ENCODE measurements at places on chromosomes 1 and 21.

DNA sequence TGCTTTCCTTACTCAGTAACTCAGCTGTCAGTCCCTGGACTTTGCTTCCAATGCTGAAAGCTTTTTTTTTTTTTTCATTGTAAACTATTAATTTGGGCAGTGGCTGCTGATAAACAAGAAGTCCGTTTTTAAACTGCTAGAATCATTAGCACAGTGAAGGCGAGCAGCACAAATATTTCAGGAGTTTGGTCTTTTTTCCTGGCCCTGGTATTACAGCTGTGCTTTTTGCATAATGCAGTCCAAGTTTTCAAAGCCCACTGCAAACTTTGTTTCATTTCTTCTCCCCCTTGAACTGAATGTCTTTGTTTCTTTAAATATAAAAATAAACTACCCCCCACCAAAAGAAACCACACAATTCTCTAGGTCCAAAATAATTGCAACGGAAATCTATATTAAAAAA lies 6.6 kb downstream of the GLIS1 start:
- no peak for DNase-seq

- no peak for DNase-seq
Observed at GRCh38 chr1:62621907-62622306, 24.6 kb downstream of the ANGPTL3 start.

DNA sequence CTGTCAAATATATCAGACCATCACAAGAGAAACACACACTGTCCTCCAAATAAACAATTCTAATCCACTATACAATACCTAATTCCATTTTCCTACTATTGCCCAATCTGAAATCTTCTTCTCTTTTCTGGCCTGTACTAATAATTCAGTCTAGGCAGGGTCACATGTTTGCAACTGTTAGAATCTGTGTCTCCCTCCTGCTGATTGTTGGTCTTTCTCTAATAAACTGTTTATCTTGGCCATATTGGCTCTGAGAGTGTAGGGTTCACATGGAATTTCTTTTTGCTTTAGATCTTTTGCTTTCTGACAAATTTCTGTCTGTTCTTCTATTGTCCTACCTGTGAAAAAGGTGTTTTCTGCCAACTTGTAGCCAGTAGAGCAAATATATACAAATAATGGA lies 319.9 kb upstream of the ADAMTS5 start:
- no peak for DNase-seq

DNA sequence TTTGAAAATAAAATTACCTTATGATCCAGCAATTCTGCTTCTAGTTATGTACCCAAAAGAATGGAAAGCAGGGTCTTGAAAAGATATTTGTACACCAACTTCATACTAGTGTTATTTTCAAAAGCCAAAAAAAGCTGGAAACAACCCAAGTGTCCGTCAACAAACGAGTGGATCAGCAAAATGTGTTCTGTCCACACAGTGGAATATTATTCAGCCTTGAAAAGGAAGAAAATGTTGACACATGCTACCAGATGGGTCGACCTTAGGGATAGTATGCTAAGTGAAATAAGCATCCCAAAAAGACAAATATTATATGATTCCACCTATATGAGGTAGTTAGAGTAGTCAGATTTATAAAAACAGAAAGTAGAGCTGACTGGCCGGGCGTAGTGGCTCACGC lies 65.3 kb downstream of the KAZN start:
- no peak for DNase-seq

GRCh38 chr1:83918688-83919285 lies 80.1 kb downstream of the TTLL7 start:
- no peak for DNase-seq

- no peak for DNase-seq
Observed at GRCh38 chr21:43726686-43727518, 8.0 kb downstream of the PDXK start.

DNA sequence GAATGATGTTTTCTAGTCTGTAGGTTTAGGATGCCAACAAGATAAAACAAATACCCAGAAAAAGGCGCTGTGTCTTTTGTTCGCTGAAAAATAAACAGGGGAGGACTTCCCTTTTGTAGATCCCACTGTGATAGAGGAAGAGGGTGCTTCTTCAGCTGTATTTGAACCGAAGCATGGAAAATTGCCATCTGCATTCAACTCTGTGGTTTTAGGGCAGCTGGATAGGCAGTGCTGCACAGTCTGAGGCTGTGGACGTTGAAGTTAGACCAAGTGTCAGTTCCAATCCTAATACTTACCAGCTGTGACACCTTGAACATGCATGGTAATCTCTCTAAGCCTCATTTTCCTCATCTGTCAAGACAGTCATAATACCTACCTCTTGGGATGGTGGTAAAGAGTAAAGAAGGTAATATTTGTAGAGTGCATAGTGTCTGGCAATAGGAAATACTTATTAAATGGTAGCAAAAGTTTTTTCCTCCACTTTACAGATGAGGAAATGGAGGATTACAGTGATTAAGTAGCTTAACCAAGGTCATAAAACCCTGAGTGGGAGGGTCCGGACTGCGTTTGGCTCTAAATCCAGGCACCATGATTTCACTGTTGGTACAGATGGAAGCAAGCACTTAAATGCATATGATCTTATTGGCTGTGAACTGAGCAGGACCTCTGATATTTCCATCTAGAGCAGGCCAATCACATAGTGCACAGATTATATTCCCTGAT lies 48.5 kb downstream of the UTP25 start:
- no peak for DNase-seq

DNA sequence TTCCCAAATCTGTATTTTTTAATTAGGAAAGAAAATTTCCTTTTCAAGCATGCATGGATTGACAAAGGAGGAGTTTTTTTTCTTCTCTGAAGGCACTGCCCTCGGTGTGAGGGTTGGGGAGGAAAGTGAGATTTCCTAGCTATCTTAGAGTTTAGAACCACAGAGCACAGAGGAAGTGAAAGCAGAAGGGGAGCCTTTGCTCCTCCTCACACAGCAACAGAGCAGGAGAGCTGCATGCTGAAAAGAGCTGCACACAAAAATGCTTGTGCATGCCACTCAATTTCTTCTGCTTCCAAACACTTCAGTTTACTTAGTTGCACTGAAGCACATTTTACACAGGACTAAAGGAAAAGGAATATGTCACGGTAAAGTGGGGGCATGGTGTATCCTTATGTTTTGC lies 308.1 kb downstream of the GPATCH2 start:
- DNase-seq = no peak

- no peak for DNase-seq
Observed at GRCh38 chr1:3372317-3372716, 82.1 kb upstream of the ARHGEF16 start.

GRCh38 chr1:113534875-113535274 lies 144.6 kb downstream of the MAGI3 start:
- DNase-seq = no peak

DNA sequence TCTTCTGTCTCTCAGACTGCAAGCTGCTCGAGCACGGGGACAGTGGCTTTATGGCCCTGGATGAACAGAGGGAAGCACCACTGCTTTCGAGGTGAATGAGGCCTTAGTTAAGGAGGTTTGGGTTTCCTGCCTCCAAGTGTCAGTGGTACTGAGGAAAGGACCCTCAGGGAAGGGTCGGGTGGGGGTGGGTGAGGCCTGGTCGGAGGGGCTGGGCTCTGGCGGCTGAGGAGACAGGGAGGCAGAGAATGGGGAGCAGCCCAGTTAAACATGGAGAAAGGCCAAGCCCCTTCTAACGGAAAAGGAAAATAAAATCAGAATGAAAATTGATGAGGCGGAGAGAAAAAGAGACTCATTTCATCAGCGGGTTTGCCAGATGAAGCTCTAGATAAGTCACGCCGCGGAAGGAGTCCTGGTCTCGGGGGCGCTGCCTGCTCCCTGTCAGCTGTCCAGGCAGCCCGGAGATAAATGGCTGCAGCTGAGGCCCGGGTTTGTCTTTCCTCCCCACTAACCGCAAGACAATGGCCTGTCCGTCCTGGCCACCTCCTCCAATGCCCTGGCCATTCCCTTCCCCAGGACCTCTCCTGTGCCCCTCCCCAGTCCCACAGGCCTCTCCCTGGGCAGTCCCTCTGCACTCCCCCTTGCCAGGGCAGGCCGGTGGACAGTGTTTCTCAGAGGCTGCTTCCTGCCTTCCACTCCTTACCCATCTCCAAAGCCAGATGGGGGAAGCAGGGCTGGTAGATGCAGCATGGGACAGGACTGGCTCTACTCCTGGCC lies 55.2 kb downstream of the LRRN2 start:
- no peak for DNase-seq

DNA sequence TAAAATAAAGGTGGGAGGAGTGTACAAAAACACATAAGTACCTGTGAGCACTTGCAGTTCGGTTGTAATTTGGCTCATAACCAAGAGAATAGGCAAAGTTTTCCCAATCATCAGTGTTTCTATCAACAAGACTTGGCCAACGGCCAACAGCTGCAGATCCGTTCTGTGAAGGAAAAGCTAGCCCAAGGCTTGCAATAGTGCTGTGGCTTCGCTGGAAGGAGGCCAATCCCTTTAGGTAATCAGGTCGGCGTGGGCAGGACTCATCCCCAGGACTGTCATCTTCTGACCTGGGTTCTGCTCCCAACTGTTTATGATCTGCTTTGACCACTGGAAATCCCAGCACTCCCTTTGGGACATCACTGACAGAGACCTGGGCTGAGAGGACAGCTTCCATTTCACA lies 107.8 kb downstream of the LYST start:
- DNase-seq = no peak

- no peak for DNase-seq
Observed at GRCh38 chr1:233675893-233676292, 62.0 kb downstream of the KCNK1 start.

DNA sequence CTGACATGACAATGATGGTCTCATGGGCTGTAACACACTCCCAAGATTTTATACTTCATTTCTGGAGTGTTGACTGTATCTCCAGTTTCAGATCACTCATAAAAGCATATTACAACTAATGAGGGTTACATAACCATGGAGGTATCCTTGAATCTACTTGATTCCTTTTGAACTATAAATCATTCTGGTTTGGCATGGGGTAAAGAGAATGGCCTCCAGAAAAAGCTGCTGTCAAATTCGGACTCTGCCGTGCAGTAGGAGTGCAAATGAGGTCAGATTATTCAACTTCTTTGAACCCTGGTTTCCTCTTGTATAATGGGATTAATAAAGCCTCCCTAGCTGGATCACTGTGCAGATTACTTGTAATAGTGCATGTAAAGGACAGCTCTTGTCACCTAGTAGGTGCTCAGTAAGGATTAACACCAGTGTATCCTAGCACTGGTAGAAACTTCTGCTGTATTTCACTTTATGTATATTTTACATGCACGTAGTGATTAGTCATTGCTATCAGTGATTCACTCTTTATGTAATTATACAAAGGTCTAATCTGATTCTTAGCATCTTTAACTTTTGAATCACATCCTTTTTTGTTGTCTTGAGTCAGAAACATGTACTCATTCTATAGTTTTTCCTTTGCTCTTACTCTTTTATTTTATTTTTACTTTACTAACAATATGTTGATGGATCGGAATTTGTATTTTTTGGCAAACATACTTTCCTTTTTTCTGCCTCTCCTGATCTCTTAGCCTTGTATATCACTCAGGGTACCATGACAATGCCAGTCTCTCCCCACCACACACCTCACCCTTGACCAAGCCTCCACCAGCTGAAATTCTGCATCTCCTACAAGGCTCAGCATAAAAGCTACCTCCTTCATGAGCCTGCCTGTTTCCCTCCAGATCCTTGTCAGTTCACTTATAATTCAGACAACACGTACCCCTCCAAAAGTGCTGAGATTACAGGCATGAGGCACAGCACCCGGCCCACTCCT lies 3.2 kb downstream of the LRRC8C start:
- peak; percentile 21 for DNase-seq

GRCh38 chr1:24949331-24949881 lies 19.3 kb upstream of the RUNX3 start:
- DNase-seq = no peak

GRCh38 chr1:207973898-207974568 lies 63.1 kb upstream of the CD34 start:
- no peak for DNase-seq

DNA sequence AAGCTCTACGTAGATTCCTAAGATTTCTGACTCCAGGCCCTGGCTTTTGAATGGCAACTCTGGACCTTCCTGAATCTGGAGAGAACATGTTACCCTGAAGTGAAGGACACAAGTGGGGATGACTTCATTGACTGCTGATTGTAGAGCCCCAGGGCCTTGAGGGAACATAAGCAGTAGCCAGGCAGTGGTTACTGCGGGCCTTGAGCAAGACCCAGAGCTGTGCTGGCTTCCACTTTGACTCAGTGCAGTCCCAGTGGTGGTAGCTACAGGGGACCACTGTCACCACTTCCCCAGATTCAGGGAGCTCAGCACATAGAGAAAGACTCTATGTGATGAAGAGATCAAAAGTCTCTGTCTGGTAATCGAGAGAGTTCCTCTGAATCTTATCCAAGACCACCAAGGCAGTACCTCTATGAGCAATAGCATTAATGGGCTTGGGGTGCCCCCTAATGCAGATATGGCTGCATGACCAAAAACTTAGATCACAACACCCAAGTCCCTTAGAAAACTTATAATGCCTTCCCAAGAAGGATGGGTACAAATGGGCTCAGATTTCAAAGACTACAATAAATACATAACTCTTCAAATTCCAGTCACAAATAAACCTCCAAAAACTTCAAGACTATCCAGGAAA lies 1278.3 kb downstream of the AMY1C start:
- DNase-seq = no peak

GRCh38 chr1:162169031-162169790 lies 99.7 kb downstream of the NOS1AP start:
- no peak for DNase-seq

DNA sequence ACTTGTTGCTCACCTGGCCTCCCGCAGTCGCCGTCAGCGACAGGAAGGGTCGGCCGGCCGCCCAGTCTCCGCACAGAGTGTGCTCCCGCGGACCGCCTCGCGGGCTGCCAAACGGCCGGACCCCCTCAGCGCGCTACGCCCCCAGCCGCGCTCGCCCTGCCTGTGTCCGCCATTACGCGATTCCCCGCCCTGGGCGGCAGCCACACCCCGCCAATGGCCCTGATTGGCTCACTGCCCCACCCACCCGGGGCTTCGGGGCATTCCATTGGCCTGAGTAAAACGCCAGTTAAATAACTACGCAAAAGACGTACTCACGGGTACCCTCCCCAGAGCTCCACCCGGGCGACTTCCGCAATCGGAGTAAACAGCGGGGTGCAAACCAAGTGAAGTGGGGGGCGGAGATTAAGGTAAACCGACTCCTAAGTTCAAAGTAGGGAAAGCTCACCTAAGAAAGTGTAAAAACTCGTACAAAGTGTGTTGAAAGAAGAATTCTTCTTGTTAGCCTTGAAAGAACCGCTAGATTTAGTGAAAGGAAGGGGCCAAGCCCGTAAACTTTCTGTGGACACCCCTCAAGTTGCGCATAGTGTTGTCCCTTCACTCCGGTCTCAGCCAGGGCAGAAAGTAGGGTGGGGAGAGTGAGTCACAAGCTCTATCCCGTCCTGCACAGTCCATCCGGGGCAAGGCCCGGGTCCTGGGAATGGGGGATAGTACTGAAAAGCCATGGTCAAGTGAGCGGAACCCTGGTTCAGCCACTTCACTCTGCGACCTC lies at the start of gene WASF2:
WASF2 (minus strand) TSS at position 195 of the 769 bp plus-strand sequence. CDS start 61,277 bp downstream, outside the sequence.
- peak; percentile 98 for DNase-seq

DNA sequence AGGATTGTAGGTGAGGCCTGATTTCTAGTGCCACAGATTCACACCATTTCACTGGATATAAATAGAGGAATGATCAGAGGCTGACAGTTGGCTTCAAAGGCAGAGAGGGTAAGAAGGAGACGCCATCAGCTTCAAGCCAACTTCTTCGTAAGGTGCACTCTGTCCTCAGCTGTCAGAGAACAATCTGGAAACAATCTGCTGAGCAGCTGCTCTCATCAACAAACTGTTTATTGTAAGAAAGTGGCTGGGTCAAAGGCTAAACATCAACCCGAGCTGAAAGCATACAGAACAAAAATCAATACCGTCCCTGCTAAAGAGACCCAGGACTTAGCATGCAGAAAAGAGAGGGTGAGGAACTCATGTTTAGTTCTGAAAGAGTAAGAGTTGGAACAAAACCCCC lies 48.2 kb downstream of the HLCS start:
- DNase-seq = no peak

Data from CD4-positive, alpha-beta T cell treated with Interleukin-6 for 4 hours (primary cell).